Activated T-helper 1 cell treated with anti-CD3 and anti-CD28 coated beads, Interleukin-2, amount 50 U/mL, for 16 hours (primary cell): ENCODE measurements at places on chromosomes 2 and 18.

GRCh38 chr2:239916205-239917124 is 108.7 kb downstream of the NDUFA10 start:
- DNase-seq, result no peak

GRCh38 chr2:239269173-239269885 is 131.5 kb downstream of the HDAC4 start:
- DNase-seq, result no peak

DNA sequence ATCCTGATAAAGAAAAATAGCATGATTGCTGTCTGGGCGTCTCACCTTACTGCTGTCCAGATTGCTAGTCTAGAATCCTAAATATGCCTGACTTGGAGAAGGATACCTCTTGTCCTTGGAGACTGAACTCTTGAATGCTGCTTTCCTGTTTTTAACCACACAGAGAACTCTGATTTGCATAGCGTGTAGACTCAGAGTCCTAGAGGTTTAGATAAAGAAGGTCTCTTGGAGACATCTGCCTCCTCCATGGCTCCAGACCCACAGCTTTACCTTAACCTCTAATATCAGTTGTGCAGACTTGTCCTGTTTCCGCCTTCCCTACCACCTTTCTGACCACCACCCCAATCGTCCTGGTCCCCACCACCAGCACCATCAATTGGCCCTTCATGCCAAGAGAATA is 292.6 kb upstream of the CYRIA start:
- no peak for DNase-seq

DNA sequence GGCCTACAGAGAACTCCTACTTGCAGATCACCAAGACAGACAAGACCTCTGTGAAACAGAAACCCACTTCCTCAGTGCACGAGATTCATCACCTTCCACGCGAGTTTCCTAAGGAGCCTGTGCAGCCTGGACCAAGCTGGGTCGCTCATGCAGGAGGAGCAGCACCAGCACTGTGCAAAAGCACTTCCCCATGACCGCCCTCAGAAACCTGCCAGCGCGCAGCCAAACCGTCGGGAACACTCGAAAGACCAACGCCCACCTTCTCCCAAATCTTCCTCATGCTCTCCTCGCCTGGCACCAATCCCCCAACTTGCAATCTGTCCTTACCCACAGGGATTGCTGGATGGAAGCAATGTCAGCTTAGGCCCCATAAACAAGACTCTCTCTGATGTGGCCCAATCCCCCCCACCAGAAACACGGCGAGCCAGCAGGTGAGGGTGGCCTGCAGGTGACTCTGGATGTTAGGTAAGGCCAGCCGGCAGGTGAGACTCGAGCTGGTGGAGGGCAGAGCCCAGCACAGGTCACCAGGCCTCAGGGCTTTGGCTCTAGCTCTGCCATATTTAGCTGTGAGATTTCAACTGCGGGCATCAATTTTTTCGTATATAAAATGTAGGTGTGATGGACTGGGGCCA is 69.4 kb downstream of the PXDN start:
- DNase-seq, result no peak

GRCh38 chr2:41668529-41668928 is 379.3 kb upstream of the PKDCC start:
- DNase-seq, result no peak

- DNase-seq, result no peak
These were observed 85.3 kb downstream of the NRP2 start for GRCh38 chr2:205767617-205768016.

DNA sequence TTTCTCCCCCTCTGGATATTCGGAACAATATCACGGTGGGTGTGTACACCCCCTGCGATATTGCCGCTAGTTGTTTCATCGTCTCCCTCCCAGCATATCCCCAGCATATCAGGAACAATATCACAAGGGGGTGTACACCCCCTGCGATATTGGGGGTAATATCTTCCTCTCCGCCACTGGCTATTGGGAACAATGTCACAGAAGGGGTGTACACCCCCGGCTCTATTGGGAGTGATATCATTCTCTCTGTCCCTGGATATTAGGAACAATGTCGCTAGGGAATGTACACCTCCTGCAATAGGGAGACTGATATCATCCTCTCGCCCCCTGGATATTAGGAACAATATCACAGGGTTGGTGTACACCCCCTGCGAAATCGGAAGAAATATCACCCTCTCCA is 1932.0 kb downstream of the SUCLG1 start:
- no peak for DNase-seq

GRCh38 chr2:3644891-3645605 is 13.0 kb upstream of the ALLC start:
- no peak for DNase-seq

GRCh38 chr2:108257757-108258331 is 18.1 kb downstream of the SULT1C3 start:
- DNase-seq, result no peak

- DNase-seq, result no peak
These were observed 86.9 kb downstream of the LTBP1 start for GRCh38 chr2:33033606-33034081.

DNA sequence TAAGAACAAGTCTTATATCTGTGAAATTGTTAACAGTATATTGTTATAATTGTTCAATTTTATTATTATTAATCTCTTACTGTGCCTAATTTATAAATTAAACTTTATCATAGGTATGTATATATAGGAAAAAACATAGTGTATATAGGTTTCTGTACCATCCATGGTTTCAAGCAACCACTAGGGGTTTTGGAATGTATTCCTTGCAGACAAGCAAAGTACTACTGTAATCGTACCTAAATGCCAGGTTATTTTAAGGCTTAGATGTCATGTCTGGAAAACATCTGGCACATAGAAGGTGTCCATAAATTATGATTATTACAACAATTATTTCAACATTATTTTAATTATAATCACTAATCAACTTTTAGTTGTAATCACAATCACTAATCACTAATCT is 8.4 kb downstream of the ITSN2 start:
- no peak for DNase-seq

GRCh38 chr2:135586148-135586547 is 54.9 kb downstream of the R3HDM1 start:
- no peak for DNase-seq

GRCh38 chr2:159153063-159153462 is 133.4 kb downstream of the WDSUB1 start:
- no peak for DNase-seq

DNA sequence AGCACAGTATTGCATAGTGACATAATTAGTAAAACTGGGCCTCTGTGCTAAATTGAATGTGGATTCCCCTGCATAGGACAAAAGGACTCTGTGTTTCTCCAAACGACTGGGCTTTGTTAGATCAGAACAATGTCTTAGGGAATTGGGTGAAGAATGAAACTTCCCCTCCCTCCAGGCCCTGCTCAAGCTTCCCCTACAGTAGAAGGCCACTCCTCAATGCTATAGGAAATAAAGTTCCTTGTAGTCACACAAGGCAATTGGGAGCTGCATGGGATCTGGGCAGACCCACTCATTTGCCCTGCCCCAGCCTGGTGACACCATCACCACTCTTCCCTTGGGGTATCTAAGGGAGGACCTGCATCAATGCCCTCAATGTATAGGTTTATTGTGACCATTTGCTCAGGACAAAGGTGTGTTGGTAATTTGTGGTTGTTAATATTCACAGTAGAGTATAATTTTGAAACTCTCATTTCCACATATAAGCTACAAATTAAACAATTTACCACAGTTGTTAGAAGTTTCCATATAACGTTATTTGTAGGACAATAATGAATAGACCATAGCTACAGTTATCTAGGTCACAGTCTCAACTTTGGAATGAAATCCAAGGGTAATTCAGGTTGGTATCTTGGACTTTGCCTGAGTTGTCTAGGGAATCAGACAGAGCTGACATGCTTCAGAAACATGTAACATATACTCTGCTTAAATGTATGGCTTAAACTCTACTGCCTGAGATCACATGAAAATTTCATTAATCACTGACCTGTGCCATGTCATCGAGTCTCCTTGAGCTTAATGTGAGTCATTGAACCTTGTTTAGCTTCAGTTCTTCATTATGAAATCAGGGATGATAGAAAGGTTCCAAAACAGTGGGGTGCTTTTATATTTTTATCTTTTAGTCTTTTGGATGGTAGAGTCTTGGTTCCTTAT is 64.8 kb upstream of the DARS1 start:
- no peak for DNase-seq

DNA sequence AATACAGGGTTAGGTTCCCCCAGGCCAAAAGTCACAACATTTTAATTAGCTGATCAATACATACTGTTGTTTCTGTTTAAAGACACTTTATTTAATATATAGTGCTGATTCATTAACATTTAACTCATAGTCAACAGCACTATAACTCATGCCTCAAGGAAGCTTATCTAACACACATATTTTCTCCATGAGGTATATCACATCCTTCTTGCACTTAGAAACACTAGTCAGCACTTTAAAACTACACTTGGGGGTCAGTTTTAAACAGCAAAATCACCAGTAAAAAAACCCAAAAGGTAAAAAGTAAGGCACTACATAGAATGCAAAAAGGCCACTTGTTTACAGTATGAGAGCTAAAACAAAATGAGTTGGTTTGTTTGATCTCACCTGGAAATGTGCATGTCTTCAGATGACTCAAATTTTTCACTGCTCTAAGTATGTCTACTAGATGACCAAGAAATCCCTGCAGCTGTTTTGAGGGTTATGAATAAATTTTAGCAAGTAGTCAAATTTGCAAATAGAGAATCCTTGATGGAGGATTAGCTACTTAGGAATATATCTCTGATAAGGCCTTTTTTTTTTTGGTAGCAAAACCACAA is 54.1 kb upstream of the EPB41L5 start:
- DNase-seq, result no peak

GRCh38 chr2:95013726-95014125 is 11.8 kb upstream of the MAL start:
- no peak for DNase-seq
